ENCODE measurements at places on chromosomes 13 and 19.

DNA sequence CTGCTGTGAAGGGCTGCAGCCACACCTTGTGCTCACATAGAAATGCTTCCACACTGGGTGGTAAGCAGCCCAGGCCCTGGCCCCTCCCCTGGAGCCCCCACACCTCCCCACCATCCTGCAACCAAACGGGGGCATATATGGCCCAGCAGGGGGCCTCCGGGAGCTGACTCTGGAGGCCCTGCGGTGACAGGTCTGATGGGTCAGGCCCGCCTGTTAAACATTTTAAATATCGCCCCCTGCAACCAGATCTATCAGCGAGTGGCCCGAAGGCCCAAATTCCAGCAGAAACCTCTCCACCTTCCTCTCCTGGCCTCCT is 48.0 kb upstream of the KATNAL1 start:
- DNase-seq: no peak

DNA sequence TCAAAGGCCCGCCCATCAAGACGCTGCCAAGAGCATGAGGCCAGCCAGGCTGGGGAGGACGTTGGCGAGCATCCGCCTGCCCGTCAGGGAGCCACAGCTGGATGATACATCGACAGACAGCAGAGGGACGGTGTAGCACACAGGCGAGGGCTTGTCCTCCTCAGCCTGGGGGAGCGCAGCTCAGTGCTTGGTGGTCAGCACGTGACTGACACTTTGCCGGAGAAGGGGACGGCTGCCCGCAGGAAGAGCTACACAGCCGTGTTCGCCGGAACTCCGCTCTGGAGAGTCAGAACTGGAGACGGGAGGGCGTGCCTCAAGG is 34.1 kb downstream of the CSNK1G2 start:
- no peak for DNase-seq

GRCh38 chr19:47427241-47428176 is 8.2 kb upstream of the MEIS3 start:
- DNase-seq: peak; percentile 90

GRCh38 chr13:76879203-76879882 is 6.9 kb downstream of the KCTD12 start:
- DNase-seq: peak; percentile 75

DNA sequence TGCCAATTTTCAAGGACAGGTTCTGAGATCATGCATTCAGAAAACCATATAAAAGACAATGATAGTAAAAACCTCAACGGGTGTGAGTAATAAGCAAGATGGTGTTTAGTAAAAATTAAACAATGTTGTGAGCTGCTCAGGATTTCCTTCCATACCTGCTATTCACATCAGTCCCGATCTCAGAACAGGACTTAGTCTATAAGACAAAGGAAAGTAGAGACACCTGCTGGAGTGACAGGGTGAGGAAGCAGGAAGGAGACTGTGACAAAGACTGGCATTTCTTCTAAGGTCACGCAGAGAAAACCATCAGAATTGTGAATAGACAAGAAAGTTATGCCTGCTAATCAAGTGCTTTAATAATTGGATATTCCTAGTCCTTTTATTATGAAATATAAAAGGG is 648.0 kb downstream of the DACH1 start:
- peak; percentile 61 for DNase-seq

- DNase-seq: no peak
Measured at GRCh38 chr13:41909506-41909905, 51.4 kb downstream of the VWA8 start.

GRCh38 chr19:16185768-16186123 is 536 bp downstream of the FAM32A start:
- DNase-seq: peak; percentile 52

- peak; percentile 89 for DNase-seq
Measured at GRCh38 chr13:103859952-103860351, 793.7 kb upstream of the SLC10A2 start.

DNA sequence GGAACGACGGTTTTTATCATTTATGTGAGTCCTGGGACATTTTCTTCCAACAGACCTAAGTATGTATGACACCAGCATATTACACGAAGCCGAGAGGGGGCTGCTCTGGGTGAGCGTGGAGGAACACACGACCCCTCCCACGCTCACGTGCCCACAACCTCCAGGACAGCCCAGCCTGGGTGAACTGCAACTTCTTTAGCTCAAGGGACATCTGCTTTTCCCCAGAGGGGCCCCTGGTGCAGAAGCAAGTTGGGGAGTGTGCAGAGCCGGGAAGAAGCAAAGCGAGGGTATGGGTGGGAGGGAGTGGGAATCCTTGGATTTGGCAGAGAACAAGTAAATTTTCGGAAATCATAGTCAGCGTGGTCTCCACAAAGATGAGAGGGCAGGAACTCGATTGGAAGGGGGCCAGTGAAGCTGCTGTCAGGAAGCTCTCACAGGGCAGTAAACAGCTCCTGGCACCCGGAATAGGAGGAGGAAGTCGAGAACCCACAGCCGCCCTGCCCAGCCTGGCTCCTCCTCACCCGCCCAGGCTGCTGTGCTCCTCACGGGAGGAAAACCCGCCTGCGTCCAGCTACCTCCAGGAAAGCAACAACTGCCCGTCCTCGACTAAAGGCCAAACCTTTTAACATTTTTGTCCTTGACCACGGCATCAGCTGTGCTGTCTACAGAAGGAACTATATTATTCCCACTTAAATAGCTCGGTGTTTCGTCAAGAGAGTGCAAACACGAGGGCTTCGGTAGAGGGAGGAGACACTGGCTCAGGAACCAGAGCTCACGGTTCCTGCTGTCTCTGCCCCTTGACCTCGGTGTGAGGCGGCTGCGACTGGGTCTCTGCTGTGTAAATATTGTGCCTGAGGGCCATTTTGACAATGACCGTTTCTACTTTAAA is 17.2 kb upstream of the CFAP97D2 start:
- DNase-seq: peak; percentile 11

GRCh38 chr19:4042731-4043082 is 24.0 kb downstream of the ZBTB7A start:
- DNase-seq: no peak

DNA sequence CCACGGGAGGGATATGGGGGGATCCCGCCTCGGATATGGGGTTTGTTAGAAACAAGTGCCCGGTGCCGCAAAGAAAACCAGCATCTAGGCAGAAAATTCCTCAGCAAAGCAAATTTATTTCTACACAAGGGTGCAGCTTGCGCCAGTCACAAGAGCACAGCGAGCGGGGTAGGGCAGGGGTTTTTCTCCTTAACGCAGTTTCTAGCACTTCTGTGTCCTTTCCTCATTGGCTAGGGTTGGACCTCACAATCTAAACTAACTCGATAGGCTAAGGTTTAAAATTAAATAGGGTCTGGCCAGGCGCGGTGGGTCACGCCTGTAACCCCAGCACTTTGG is 595 bp downstream of the ZNF440 start:
- peak; percentile 67 for DNase-seq

DNA sequence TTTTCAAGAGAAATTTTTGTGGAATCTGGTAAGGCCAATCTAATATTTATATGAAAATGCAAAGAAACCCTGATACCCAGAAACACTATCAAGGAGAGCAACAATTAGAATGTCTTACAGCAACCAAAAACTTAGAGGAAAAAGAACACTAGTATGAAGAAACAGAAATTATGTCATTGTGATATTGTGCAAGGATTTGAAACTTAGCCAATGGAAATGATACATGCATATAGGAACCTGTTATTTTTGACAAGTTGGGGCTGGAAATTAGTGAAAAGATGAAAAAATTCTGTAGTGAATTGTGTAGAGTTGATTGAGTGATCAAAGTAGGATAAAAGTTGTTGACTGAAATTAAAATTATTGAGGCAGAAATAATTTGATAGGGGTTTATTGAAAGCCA is 792.6 kb upstream of the SLITRK6 start:
- DNase-seq: peak; percentile 38

- no peak for DNase-seq
Measured at GRCh38 chr19:35249146-35249847, 495 bp downstream of the LSR start.

- DNase-seq: no peak
Measured at GRCh38 chr19:13214036-13214730, 64.0 kb downstream of the IER2 start.

- DNase-seq: no peak
Measured at GRCh38 chr19:48624791-48625723, 5.8 kb downstream of the SPHK2 start.

DNA sequence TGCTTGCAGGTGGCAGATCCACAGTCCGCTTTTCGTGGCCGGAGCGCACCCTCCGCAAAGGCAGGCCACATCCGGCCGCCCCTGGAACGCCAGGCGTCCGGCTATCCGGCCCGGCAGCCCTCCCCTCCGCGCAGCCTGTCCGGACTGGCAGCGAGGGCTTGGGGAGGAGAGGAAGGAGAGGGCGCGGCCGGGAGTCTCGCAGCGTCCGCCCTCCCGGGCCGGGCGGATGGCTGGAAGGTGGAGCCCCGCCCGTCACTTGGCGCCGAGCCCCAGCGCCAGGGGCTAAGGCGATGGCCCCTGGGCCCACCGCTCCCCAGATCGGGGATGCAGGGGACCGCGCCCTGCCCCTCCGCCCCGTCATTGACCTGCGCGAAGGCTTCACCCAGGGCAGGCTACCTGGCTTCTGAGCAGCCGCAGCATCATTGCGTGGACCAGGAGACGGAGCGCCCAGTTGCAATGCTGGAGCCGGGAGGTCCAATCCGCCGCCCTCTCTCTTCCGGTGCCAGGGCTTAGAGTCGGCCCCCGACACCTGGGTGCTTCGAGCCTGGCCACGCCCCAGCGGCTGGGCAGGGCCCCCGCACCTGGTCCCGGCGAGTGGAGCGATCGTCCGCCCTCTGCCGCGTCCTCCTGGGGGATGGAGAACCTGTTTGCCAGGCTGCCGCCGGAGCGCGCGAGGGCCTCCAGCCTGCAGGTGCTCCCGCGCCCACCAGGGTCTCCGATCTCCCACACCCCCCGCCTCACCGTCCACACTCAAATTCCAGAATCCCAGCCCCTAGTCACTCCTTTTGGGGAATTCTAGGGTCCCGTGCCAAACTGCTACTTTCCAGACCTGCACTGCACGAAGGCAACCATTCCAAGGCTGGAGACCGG is at the start of gene FUT1:
Gene FUT1, minus strand, starts transcription at position 146 of the 870 bp plus-strand sequence. CDS start 1,360 bp downstream, outside the sequence.
- DNase-seq: no peak

DNA sequence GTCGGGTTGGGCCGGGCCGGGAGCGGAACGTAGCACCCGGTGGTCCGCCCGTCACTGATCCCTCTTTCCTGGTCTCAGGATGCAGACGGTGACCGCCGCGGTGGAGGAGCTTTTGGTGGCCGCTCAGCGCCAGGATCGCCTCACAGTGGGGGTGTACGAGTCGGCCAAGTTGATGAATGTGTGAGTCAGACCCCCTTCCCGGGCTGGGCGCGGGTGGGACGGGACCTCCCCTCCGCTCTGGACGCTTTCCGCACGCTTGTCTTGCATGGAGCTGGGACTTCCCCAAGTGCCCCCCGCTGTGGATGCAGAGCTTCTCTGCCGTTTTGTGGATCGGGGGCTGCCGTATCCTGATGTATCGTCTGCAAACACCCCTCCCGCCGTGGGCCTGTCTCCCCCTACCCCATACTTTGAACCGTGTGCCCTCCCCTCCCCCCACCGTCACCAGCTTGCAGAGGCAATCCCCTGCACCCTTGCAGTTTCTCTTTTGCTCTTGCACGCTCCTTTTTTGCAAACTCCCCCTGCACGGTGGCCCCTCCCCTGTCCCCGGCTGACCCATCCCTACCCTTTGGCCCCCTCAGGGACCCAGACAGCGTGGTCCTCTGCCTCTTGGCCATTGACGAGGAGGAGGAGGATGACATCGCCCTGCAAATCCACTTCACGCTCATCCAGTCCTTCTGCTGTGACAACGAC is 669 bp downstream of the GADD45B start:
- peak; percentile 35 for DNase-seq

- no peak for DNase-seq
Measured at GRCh38 chr13:49346460-49346859, 97.4 kb downstream of the CAB39L start.

GRCh38 chr19:33124207-33125098 is 7.5 kb upstream of the WDR88 start:
- DNase-seq: peak; percentile 93

DNA sequence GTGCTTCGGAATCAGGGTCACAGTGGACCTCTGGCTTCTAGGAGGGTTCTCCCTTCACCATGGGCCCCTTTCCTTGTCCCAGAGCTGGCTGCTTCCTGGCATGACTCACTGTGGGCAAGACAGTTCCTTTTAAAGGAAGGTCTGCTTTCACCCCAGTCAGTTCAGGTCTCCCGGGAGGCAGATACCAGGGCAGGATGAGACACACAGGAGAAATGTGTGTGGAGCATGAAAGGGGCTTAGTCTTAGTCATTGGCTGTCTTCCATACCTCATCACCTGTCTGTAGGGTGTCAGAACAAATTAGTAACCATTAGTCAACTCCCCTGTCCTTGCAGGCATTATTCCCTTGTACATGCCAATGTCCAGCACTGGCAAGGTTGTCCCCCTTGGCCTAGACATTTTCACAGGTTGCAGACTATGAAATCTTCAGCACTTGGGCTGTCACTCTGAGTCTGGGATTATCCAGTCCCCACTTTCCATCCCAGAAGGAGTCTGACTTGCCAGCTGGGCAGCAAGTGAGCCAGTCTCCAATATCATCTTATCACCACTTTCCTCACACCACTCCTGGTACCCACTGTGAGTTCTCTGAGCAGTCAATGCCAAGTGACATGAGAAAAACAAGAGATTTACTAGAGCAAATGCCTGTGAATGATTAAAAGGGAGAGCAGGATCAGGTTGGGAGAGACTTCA is 76.8 kb upstream of the MEDAG start:
- DNase-seq: no peak

- DNase-seq: no peak
Measured at GRCh38 chr13:61024046-61024445, 391.6 kb downstream of the PCDH20 start.

- DNase-seq: no peak
Measured at GRCh38 chr13:30714629-30715371, 20.5 kb upstream of the ALOX5AP start.

DNA sequence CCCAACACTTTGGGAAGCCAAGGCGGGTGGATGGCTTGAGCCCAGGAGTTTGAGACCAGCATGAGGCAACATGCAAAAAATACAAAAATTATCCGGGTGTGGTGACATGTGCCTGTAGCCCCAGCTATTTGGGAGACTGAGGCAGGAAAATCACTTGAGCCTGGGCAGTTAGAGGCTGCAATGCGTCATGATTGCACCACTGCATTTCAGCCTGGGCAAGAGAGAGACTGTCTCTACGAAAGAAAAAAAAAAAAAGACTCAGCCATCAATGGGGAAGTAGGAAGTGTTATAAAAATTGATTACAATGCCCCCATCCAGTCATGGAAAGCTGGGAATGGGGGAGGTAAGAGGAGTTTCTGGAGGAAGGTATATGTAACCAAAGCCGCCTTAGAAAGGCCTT is 5.4 kb downstream of the TYK2 start:
- DNase-seq: no peak

- DNase-seq: peak; percentile 56
Measured at GRCh38 chr13:66689628-66690027, 540.5 kb downstream of the PCDH9 start.

- DNase-seq: no peak
Measured at GRCh38 chr13:60790620-60791019, 393.6 kb downstream of the TDRD3 start.

Measured in OCI-M1 (cell line).